ENCODE measurements at places on chromosomes 11 and 22.

DNA sequence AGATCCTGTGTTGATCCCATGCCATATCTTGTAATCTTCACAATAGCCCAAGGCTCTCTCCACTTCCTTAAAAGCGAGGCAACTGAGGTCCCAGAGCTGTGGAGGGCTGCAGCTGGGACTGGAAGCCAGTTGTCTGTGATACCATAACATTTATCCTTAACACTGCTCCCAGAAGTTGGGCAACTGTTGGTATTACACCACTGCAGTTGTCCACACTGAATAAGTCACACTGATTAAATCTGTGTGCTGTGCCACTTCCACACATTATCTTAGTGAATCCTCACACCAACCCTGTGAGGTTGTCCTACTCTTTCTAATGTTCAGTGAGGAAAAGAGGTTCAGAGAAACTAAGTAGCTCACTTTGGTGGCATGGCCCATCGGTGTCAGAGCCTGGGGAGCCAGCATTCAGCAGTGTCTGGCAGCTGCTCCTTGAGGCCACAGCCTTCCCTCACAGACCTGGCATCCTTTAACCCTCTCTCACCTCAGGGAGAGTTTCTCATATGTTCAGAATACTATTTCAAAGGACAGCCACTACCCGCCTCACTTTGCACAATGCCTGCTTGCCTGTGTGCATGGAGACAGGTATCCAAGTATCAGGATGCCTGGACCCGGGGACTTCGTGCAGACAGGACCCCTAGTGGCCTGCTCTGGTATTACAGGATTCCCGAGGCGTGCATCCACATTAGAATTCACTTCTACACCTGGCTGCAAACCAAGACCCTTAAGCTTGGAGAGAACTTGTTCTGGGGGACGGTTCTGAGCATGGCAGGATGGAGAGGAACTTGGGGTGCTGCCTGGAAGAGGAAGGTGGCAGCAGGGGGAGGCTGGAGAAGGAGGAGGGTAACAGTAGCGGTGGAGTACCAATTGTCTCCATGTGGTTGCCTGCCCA, 221.9 kb upstream of the TBCEL start:
- DNase-seq: peak; percentile 58

DNA sequence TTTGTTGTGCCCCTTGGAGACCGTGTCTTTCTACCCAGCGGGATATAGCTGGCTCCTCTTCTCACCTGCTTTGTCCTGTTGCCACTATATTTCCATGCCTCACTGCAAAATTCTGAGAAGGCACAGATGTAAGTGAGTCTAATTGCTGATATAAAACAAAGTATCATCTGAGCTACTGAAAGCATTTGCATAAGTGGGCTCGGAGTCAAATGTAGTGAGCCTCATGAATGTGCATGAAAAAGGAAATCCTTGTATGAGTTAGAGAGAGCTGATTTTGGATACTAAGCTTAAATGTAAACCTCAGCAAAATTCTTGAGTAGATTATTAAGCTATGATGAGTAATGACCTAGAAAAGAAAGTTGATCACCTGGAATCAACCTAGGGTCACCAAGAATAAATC, 13.9 kb downstream of the OVCH2 start:
- DNase-seq: no peak

DNA sequence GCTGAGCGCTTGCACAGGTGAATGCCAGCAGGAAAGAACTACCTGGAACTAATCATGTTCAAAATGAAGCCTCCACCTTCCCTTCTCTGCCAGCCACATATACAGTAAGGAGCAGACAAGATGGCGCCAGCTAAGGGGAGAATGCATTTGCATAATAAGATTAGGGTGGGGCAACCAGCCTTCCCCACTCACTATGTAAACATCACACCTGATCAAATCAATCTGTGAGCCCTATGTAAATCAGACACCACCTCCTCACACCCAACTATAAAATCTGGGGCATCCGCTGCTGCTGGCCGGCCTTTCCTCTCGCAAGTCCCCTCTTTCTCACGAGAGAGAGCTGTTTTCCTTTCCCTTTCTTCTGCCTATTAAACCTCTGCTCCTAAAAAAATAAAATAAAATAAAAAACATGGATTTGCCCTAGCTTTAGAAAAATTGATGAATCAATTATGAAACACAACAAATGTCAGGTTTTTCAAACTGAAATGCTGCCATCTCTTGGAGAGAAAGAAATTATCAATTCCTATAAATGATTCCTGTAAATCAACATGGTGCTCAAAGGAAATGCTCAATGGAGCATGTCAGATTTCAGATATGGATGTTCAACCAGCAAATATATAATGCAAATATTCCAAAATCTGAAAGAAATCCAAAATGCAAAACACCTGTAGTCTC, 108.9 kb downstream of the SGSM3 start:
- DNase-seq: no peak

DNA sequence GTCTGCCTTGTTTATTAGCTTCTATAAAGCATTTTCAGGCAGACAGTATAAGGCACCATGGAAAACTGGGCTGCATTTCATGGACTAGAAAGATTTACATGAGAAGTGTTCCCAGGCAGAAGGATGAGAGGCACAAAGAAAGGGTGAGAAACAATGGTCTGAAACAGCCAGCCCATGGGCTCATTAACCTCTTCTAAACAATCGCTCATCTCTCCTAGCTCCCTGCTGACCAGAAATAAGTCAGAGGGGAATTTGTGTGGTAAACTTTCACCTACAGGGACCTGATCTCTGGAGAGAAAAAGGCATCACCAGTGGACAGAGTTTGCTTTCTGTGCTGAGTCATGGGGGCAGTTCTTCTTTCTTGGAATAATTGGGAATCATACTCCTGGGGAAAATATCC, 51.8 kb upstream of the KIRREL3 start:
- no peak for DNase-seq

- peak; percentile 67 for DNase-seq
Observed at GRCh38 chr22:45284705-45285262, at the start of gene UPK3A. Gene UPK3A, plus strand, starts transcription at chr22:45284949. Its CDS starts 65 bp downstream, at chr22:45285014.

DNA sequence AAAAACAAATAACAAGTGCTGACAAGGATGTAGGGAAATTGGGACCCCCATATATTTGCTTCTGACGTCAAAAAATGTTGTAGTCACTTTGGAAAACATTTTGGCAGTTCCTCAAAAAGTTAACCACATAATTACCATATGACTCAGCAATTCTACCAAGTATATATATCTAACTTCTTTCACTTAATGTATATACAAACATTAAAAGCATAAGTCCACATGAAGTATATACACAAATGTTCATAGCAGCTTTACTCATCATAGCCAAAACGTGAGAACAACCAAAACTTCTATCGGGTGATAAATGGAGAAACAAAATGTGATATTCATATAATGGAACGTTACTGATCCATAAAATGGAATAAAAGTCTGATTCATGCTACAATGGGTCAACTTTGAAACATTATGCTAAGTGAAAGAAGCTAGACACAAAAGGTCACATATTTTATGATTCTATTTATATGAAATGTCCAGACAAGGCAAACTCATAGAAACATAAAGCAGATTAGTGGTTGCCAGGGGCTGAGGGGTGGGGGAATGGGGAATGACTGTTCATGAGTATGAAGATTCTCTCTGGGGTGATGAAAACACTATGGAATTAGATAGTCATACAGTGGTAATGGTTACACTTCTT, 48.7 kb upstream of the TEAD1 start:
- no peak for DNase-seq

DNA sequence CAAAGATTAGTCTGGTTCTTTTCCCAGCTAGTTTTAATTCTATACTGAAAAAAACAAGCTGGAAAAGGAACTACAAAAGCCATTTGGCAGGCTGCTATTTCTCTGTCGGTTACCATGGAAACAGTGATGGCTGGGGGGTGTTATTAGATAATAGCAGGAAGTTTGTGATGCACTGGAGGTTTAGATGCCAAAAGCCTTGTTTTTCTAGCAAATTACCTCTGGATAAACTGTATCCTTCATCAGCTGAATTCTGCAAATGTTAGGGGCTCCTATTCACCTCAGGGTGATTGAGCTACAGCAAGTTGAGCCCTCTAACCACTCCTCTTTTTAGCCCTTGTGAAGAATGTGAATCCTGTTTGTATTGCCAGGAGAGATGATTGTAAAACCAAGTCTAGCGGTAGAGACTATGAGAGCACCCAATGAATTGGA, 25.2 kb downstream of the ALKBH3 start:
- no peak for DNase-seq

- no peak for DNase-seq
Observed at GRCh38 chr11:86703987-86704386, 31.6 kb upstream of the ME3 start.

DNA sequence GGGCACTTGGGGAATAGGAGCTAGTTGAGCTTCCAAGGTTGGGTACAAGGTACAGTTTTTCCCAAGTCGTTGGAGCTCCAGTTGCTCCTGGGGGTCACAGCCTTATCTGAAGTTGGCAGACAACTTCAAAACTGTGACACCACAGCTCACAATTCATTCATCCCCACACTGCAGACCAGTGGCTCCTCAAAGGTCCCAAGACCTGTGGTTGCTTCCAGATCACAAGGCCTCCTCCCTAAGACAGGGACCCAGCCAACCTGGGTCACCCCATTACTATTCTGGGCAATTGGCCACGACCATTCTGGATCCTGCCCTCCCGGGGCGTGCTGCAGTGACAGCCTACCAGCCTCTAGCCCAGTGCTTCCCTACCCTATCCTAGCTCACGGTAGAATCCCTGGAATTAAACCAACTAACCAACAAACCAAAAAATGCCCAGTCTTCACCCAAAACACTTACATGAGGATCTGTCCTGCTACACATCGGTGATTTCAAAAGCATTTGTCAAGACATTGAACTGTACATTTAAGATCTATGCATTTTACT, 862 bp upstream of the PDXP start:
- no peak for DNase-seq

- DNase-seq: no peak
Observed at GRCh38 chr11:64909653-64910343, 7.2 kb downstream of the ATG2A start.

DNA sequence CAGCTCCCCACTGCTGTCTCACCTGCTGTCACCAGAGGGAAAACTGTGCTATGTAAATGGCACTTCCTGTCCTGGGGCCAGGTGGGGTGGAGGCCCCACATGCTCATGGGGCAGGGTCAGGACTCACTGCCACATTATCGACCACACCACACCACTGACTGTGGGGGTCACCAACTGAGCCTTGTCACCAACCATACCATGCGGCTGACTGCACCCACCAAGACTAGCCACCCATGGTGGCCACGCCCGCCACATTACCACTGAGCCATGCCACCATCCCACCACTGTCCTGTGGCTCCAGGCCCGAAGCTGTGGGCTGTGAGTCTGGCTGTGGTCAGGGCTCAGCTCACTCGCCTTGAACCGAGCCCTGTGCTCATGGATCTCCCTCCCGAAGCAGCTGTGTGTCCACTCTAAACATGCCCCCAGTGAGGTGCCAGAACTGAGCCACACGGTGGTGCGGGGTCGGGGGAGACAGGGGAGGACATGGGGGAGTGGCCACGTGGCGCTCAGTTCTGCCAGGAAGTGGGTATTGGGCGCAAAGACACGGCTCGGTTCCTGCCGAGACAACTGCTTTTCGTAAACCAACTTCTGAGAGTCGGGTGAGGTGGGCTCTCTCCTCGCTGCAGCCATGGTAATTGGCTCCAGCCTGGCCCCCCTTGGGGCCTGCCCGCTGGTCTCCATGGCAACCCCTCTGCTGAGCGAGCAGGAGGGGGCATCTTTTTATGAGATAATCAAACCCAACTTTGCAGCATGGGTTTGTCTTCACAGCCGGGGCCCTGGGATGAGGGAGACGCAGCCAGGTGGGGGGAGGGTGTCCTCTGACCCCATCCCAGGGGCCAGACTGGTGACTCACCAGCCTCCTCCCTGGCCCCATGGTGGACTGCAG, 23.2 kb downstream of the RTN4R start:
- peak; percentile 40 for DNase-seq

DNA sequence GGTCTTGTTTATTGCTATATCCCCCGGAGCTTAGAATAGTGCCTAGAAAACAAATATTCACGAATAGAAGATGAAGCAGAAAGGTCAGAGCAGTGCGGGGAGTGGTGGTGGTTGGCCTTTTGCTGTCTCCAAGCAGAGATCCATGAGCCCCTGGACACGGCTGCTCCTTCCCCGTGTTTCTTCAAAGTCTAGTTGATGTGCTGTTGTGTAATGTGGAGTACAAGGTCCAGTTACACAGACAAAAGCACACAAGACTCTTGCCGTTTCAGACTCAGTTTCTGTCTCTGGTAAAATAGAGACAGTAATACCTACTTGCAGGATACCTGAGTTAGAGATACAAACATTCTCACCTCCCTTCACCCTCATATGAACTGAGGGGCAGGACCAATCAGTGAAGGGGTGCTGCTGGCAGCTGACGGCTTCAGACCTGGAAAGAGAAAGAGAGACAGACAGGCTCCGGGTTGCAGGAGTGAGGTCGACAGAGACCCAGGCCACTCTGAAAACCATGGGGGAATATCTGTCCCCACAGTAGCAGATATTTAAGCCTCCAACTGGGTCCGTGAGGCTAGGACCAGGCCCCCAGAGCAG, 56.2 kb downstream of the RASSF10 start:
- no peak for DNase-seq

DNA sequence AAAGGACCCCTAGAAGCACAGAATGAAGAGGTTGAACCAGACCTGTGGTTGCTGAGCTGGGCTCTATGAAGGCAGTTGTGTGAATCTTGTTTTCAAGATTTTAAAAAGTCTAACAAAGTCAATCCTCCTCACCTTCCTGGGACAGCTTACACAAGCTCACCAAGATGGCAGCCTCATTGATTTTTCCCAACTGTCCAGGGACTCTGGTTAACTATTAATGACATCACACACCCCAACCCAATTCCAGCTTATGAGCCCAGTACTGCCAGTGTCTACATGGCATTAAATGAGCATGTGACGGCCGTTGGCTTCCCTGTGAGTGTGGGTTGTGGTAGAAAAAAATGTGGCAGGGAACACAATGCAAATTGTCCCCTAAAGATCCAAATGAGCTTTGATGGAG, 137.0 kb downstream of the CHST1 start:
- no peak for DNase-seq

- no peak for DNase-seq
Observed at GRCh38 chr22:49013707-49014106, 814.0 kb downstream of the BRD1 start.

DNA sequence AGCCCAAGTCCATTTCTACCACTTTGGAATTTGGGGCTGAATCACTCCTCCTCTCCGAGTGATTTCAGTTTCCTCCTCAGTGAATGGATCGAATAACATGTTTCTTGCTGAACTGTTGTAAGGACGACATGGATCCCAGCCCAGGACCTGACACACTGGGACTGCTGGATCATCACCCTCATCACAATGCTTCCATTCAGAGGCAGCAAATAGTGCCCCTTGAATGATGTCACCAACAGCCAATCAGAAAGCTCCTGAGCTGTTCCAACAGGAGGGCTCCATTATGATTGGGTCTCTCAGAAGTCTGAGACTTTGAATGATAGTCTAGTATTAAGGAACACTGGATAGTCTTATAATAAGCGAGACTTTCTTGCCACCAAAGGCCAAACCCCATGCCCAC, 158.9 kb downstream of the MYO18B start:
- no peak for DNase-seq

- DNase-seq: no peak
Observed at GRCh38 chr11:134398644-134399292, 13.3 kb downstream of the B3GAT1 start.

- no peak for DNase-seq
Observed at GRCh38 chr22:39457556-39458443, 988 bp downstream of the MGAT3 start.

GRCh38 chr11:134665188-134665535, 253.1 kb upstream of the B3GAT1 start:
- DNase-seq: no peak

GRCh38 chr11:18540207-18541009, 13.7 kb upstream of the TSG101 start:
- DNase-seq: no peak

GRCh38 chr11:75342966-75343870, 8.2 kb downstream of the ARRB1 start:
- no peak for DNase-seq
